ENCODE measurements at places on chromosomes 5 and 9. TPM values are rescaled to one million over a fixed set of nuclear protein-coding genes. Genes with fewer than 3 reads are reported as not detected.

MARCOL gene
- not detected for total RNA-seq

TTC16 gene
- total RNA-seq = 0.31 TPM

SLC46A2 gene
- 0.16 TPM for total RNA-seq

SLC25A2 gene
- total RNA-seq = 1.2 TPM

DNA sequence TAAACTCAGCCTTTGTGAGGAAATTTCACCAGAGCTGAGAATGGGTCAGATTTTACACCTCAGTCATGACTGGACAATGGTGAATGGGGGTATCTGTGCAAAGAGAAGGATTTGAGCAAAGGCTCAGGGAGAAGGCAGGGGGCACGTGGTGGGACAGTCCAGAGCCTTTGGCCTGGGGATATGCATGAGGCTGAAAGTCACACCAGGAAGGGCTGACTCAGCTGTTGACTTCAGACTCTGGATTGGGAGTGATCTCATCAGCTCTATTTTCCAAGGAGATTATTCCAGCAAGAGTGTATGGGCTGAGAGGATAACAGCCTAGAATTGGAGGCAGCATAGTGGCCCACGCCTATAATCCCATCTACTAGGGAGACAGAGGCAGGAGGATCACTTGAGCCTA lies 53.6 kb downstream of the SAXO1 start:
- DNase-seq = no peak

- peak; percentile 33 for DNase-seq
Measured at GRCh38 chr5:84274585-84275468, 109.9 kb downstream of the EDIL3 start.

DNA sequence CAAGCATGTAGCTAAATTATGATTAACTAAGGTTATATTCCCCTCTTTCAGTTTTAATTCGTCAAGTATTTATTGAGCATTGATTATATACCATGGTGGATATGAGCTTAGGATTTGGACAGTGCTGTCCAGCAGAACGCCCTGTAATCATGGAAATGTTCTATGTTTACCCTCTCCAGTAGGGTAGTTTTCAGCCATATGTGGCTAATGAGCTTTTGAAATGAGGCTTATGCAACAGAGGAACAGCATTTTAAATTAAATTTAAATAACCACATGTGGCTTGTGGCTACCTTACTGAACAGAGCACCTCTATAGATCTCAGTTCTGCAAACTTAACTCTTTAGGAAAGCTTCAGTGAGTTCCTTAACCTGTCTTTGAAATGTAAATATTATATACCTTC lies 59.1 kb downstream of the JMY start:
- no peak for DNase-seq

DNA sequence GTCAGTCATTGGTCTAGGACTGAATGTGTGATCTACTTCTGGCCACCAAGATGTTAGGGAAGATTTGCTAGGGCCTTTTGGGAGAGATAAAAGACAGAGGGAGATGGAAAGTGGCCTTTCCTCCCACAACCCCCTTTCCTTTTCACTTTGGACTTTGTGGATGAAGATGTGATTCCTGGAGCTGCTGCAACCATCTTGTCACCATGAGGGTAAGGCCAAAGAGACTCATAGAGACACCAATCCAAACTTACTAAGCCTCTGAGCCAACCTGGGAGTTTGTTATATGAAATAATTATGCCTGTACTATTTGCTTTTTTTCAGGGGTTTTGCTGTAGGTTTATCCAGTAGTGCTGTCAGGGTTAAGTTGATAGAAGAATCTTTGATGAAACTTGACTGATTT lies 111.8 kb upstream of the SMIM23 start:
- DNase-seq = no peak

DNA sequence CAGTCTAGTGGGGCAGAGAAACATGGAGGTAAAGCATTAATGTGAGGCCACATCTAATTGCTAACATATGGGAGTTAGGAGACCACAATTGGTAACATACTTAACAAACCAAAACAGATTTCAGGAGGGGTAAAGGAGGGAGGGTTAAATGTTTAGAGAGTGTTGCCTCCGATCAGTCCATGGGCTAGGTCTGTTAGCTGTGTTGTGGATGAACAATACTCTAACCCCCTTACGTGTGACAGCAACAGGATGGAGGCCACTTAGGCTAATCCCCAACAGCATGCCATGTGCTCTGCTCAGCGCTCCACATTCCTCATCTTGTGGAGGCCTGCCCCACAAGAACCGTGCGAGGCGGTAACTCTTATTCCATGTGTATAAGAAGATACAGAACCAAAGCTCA lies 167.0 kb downstream of the CRB2 start:
- no peak for DNase-seq
